AG04450 (cell line): ENCODE measurements at places on chromosomes 2 and 18.

DNA sequence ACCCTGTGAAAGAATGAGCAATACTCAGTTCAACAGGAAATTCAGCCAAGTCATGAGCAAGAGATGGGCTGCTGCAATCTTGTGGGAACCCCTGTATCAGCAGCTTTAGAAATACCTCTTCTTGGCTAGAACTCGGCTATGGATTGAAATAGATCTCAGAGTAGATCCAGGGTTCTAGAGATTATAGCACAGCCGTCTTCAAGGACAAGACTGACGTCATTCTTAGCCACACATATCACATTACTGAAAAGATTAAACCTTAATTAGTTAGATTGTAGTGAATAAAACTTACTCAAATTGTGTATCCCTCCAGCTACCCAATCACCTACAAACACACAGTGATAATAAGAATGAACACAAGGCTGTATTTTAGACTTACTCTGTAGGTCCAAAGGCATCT is 776.4 kb downstream of the EPHA4 start:
- DNase-seq, result no peak

DNA sequence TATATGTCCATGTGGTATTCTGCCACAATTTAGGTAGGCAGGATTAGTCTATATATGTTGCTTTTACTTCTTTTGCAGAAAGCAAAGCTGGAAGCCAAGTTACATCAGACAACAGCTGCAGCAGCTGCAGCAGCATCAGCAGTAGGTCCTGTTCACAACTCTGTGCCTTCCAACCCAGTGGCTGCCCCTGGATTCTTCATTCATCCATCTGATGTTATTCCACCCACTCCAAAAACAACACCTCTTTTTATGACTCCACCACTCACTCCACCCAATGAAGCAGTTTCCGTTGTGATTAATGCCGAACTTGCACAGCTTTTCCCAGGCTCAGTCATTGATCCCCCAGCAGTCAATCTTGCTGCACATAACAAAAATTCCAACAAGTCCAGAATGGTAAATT is 107.6 kb downstream of the BIRC6 start:
- no peak for DNase-seq

DNA sequence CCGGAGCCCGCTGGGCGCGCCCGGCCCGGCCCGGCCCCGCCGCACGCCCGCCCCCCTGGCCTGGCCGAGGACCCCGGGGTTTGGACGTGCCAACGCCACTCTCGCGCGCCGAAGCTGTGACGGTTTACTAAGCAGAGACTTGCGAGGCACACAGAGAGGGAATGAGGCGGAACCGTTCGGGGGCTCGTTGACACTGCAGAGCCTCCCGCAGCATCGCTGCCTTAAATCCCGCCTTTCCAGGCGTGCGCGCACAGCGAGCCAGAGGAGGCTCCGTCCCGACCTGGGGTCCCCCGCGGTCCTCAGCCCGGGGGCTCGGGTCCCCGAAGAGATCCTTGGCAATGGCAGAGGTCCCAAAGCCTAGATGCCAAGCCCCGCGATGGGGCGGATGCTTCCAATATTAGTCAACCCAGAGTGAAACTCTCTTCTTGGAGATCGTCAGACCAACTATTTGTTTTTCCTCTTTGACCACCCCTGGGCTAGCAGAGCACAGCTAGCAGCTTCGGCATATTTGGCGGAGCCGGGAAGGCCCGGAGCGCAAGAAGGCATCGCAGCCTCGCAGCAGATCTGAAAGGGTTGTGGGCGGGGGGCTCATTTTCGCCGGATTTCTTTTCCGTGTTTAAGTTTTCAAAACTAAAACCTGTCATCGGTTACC is at the start of gene ZNF385B:
Gene ZNF385B, minus strand, starts transcription at position 197 of the 652 bp plus-strand sequence.
- no peak for DNase-seq

- peak; percentile 78 for DNase-seq
These were observed 1.1 kb upstream of the SEH1L start for GRCh38 chr18:12946549-12947284.

DNA sequence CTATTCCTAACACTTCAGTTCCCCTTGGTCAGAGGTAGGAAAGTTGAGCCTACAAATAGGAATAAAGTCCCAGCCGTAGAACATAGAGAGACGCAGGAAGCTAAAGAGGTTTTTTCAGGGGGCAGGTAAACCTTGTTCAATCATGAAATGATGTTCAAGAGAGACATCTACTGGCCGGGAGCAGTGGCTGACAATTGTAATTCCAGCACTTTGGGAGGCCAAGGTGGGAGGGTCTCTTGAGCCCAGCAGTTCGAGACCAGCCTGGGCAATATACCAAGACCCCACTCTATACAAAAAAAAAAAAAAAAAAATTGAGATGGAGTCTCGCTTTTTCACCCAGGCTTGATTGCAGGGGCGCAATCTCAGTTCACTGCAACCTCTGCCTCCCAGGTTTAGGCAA is 66.7 kb upstream of the DNAJC10 start:
- no peak for DNase-seq

- DNase-seq, result peak; percentile 44
These were observed 3.1 kb upstream of the DCTN1 start for GRCh38 chr2:74383254-74383653.

- DNase-seq, result no peak
These were observed 81.8 kb upstream of the ADAM23 start for GRCh38 chr2:206361407-206362045.

GRCh38 chr2:218569038-218569431 is 396 bp downstream of the CNOT9 start:
- DNase-seq, result peak; percentile 37

DNA sequence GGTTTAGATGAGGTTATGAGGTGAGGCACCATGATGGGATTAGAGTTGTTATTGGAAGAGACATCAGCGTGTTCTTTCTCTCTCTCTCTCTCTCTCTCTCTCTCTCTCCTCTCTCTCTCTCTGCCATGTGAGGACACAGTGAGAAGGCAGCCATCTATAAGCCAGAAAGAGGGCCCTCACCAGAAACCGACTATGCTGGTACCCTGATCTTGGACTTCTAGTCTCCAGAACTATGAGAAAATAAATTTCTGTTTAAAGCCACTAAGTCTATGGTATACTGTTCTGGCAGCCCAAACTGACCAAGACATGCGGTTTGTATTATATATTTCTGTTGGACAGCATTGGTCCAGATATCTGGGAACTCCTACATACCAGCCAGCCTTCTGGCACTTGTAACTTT is 3.5 kb upstream of the LIPG start:
- DNase-seq, result no peak

DNA sequence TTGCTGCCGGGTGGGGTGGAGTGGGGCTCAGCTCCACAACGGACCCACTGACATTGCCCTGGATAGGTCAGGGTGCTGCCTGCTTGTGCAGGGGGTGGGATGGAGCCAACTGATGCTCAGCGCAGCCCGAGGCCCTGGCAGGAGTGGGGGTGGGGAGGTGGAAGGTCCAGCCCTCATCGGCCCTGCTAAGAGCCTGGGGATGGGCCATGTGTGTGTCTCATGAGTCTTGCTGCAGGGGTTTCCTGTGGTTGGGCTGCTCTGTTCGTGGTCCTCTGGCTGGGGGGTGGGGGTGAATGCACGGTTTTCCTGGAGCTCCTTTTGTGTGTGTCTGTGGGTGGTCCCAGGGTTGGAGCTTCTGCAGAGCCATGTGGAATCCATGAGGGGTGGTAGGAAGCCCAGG is 39.4 kb upstream of the GALR1 start:
- no peak for DNase-seq

- DNase-seq, result no peak
These were observed 1481.1 kb upstream of the ACVR2A start for GRCh38 chr2:146363731-146364130.

DNA sequence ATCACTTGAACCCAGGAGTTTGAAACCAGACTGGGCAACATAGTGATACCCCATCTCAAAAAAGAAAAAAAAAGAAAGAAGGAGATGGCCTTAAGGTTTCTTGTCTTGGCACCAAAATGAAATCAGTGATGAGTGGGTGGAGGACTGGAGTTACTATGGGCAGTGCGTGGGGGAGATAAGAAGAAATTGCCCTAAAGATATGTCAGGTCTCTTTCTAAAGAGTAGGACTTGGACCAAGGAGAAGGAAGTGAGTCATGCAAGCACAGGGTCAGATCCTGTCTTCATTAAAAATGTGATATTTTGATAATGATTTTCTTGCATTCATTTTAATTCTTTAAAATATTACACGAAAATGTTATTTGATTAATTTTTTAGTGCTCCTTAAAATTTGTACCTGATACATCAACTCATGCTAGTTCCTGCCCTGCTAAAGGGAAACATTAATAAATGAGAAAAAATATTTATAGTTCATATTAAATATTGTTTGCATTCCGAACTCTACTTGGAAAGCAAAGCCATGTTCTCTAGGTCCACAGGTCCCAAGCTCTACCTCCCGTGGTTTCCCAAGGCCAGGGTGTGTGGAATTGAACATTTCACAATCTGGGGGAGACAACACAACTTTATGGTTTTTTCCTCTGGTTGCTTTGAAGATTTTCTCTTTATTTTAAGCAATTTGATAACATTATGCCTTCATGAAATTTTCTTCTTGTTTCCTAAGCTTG is 62.6 kb upstream of the CTLA4 start:
- DNase-seq, result no peak

DNA sequence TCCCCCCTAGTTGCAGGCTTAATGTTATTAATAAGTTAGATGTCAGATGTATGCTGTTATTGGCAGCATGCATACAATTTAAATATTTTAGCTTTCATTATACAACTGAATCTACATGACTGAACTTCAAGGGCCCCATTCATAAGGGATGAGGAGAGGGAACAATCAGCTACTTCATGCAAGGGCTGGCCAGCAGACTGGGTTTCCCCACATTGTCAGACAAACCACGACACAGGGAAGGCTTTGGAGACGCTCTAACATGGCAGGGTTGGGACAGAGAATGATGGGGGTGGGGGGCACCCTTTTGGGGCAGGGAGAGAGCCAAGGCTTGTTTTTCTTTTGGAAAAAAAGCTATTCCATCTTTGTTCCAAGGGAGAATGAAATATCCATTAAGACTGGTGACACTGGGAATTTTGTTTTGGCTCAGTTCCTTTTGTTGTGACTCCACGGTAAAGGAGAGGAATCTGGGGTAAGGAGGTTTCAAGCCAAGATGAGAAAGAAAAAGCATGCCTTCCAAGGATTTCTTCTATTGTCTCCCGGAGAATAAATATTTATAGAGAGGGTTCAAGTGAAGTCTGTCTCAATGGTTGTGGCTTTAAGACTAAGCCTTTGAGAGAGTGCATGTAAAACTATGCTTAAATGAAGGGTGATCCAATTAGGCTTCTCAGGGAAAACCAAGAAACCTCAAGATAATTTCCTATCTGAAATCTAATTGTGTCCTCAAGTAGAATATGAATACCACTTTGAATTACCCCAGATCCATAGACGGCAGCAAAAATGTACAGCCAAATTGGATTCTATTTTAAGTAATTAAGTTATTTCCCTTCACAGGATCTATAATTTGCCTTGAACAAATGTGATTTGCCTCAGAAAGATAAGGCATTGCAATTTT is 5.4 kb downstream of the CXCR4 start:
- no peak for DNase-seq

GRCh38 chr2:228039752-228040534 is 141.5 kb downstream of the SPHKAP start:
- no peak for DNase-seq

- DNase-seq, result no peak
These were observed 118.2 kb downstream of the ZNF521 start for GRCh38 chr18:25233528-25234321.

GRCh38 chr2:4840791-4841190 is 851.4 kb upstream of the SOX11 start:
- DNase-seq, result no peak

GRCh38 chr2:70516596-70516995 is 37.0 kb downstream of the TGFA start:
- DNase-seq, result no peak

DNA sequence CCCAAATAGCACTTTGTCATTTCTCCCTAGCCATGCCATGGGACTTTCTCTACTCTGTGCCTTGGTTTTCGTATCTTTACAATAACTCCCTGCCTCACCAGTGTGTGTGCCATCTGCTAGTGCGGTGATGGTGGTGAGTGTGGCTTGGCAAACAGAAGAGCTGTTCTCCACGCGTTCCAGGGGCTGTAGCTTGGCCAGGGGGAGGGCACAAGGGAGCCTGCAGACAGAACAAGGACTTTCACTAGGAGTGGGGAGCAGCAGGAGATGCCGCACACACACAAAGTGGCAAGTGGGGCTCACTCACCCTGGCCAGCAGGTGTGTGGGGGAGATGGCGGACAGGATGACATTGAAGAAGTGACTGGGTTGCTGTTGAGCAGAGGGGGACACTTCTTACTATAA is 196.9 kb downstream of the HAUS1 start:
- DNase-seq, result no peak

GRCh38 chr18:51664236-51664635 is 466.8 kb upstream of the MEX3C start:
- no peak for DNase-seq

GRCh38 chr2:71619230-71619741 is 165.9 kb downstream of the DYSF start:
- DNase-seq, result no peak

DNA sequence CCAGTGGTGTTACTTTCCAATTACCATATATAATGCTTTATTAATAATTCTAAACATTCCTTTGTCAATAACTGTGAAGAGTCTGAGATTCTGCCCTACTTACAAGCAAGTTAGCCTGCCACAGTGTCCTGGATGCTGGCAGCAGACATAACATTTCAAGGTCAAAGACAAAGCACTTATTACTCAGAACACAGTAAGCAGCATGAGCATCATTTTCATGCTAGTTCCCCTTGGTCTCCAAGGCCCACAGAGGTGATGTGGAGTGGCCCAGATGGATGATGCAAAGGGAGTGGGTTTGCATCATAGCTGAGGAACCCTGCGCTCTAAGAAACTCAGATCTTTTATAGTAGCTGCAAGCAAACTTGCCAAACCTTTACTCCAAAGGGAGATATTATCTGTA is 349.7 kb downstream of the ZEB2 start:
- DNase-seq, result no peak

DNA sequence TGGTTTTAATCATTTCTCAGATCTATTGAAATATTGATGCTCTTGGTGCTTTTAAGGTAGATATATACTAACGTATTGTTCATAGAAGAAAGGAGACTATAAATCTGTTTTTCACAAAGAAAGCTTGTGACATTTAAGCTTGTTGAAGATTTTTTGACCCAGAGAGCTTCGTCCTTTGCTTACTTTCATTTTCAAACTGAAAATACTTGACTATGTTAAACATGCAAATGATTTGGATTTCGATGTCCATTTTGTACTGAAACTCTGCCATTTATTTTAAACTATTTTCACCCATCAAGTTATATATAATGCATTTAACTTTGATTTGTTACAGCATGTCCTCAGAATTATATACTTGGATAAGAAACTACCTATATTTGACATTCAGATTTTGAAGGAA is 85.2 kb downstream of the SLC4A10 start:
- DNase-seq, result no peak

GRCh38 chr2:9895669-9896590 is 52.7 kb downstream of the TAF1B start:
- DNase-seq, result no peak

- no peak for DNase-seq
These were observed 3.6 kb upstream of the PARD3B start for GRCh38 chr2:204541637-204542036.

- DNase-seq, result no peak
These were observed 22.2 kb downstream of the ZSCAN30 start for GRCh38 chr18:35267809-35268208.
